ENCODE measurements at places on chromosomes 6 and 20.
A peak's percentile ranks its signal among the peaks of the same experiment; 100 is the strongest.

- DNase-seq: no peak
Observed at GRCh38 chr6:134324141-134324540, 6.2 kb upstream of the SGK1 start.

GRCh38 chr6:9540534-9541126 lies 874.2 kb downstream of the TFAP2A start:
- no peak for DNase-seq

- peak; percentile 78 for DNase-seq
Observed at GRCh38 chr6:4774715-4775493, 1.3 kb upstream of the CDYL start.

DNA sequence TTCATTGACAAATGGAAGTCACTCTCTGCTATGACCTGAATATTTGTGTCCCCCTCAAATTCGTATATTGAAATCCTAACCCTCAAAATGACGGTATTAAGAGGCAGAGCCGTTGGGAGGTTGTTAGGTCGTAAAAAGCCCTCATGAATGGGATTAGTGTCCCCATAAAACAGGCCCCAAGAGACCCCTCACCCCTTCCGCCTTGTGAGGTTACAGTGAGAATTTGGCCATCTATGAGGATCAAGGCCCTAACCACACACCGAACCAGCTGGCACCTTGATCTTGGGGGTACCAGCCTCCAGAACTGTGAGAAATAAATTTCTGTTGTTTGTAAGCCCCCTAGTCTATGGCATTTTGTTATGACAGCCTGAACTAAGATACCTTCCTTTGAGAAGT lies 52.5 kb upstream of the SLC22A16 start:
- DNase-seq: no peak

GRCh38 chr20:11972478-11972877 lies 54.8 kb downstream of the BTBD3 start:
- no peak for DNase-seq

GRCh38 chr6:27726619-27727023 lies 185.6 kb downstream of the OR2B2 start:
- DNase-seq: no peak

DNA sequence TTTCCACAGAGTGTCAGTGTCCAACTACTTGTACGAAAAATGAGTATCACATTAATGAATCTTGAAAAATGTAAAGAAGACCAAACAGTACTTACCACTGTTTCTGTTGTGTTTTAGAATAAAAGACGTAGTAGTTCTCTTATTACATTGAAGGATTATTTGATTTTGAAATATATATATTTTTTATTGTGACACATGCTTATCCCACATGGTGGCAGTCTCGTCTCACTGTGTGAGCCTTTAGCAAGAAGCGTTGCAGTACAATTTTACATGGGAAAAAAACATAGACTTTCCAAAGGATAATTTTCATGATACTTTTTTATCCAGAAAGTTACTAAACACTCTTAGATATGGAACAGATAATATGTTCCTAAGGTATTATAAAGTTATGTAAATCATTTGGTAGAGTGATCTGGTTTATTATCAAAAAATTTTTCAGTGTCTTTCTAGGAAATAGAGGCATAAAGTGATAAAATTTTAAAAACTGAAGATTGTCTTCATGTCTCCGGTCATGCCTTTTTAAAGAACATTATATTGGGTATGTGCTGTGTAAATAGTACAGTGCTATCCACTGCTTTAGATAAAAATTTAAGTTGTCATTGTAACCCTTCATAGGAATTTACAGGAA lies 117.5 kb upstream of the SAMD5 start:
- no peak for DNase-seq
